ENCODE measurements at places on chromosomes 11 and 22.

GRCh38 chr11:116373104-116373944, 399.5 kb downstream of the BUD13 start:
- no peak for DNase-seq

DNA sequence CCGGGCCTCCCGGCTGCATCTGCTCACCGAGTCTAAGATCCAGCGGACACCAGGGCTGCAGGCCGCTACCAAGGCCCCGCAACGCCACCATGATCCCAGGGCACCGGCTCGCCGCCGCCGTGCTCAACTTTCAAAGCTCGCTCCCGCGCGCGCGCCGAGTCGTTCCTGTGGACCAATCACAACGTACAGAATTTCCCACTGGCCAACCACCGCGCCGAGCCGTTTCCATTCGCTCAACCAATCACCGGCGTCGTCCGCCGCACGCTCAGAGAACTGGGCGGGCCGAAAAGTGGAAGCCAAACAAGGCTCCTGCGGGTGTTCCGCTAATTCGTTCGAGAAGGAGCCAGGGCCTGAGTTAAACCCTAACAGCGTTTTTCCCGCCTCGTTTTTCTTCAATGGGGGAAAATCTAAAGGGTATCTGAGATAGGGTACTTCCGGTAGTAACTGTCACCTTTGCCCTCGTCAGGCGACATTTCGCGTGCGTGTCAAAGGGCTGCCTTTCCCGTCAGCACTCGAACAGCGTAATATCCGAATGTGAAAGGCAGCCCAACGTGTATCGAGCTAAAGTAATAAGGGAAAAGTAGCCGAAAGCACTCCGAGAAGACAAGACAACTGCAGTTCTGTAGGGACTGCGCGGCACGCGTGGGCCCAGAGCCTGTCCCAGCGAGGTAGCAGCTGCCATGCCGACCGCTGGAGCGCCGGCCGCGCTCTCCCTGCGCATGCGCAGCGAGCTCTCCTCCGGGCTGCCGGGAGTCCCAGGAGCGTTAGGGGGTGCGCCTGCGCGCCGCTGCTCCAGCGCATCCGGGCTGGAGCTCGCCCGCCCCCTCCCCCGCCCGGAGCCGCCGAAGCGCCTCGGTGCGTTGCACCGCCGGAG, at the start of the genes NCAPD3 and VPS26B:
Gene NCAPD3, minus strand, starts transcription at position 132 of the 874 bp plus-strand sequence. Its CDS starts 41 bp downstream, at position 91.
Gene VPS26B, plus strand, starts transcription at position 836 of the 874 bp plus-strand sequence. CDS start 452 bp downstream, outside the sequence.
- DNase-seq, result peak; percentile 94

DNA sequence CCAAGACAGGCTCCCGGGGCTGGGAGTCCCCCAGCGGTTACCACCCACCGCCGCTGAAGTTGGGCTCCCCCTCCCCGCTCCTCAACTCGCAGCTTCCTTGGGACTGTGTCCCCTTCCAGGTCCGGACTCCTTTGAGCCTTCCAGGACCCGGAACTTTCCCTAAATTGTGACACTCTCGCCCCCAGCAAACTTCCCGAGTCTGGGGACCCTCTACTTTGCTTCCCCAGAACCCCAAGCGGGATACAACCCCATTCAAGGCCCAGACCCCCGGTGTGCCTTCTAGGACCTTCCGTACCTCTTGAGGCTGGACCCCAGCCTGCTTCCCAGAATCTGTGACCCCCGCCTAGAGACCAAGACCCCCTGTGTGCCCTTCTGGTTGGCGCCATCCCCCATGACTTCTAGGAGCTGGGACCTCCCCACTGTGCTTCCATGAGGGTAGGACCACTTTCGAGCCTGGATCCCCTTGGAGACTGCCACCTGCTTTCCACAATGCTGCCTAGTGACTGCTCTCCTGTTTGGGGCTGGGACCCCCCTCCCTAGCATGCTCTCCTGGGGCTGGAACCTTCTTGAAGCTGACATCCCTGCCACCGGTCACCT, 587 bp downstream of the MYRF start:
- no peak for DNase-seq

DNA sequence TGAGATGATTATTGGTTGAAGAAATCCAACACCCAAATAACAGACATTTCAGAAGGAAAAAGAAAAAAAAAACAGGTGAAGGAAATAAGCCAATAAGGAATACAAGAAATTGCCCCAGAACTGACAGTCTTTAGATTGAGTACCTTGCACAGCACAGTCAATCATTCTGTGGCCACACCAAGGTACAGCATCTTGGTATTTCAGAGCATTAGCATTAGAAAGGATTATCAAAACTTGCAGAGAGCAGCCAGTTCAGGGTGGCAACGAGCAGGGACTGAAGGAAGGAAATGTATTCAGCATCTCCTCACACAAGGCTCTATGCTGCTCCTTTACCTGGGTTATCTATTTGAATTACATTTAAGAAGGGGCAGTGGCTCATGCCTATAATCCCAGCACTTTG, 2.1 kb downstream of the ADA2 start:
- no peak for DNase-seq

- no peak for DNase-seq
Measured at GRCh38 chr11:86447763-86448480, 73.2 kb downstream of the CCDC81 start.

DNA sequence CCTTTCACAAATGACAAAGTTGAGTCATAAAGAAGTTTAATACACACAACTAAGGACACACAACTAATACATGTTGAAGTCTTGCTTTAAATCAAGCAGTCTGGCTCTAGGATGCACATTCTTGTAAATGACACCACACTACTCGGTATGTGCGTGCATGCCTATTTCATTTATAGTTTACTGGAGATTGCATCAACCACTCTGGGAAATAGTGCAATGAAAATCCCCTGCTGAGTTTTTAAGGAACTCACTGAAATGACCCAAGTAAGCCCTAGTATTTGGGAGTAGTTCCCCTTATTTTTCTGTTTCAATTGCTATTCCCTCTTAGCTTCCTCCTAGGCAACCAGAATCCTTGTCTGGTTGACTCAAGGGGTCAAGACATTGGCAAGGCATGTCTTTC, 160.2 kb upstream of the LARGE1 start:
- DNase-seq, result no peak

DNA sequence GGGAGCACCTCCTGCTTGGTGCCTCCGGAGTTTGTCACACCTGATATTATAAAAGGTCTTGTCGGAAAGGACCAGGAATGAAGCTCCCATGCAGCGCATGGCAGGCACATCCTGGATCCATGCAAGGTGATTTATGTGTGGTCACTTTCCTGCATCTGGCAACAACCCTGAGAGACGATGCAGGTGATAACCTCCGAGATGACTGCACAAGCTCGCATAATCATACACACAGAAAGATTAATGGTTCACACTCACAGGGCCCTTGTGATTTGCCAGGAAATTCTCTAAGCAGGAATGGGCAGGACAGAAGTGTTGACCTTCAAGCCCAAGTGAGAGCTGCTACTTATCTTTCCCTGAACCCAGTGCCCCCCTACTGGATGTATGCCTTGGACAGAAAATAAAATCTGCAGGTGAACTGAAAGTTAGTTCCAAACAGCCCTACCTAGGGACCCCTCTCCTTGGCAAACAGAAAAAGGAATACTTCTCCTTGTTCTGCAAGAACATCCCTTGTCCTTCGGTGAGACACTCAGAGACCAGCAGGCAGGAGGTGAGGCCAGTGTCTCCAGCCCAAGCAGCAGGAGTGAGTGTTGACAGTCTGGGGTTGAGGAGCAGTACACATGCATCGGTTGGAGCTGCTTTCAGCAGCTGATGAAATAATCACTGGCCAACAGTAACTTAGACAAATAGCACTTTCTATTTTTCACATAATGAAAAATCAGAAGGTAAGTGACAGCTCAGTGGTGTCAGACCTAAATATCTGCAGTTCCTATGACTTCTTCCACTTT, 619.4 kb upstream of the B3GAT1 start:
- DNase-seq, result no peak

DNA sequence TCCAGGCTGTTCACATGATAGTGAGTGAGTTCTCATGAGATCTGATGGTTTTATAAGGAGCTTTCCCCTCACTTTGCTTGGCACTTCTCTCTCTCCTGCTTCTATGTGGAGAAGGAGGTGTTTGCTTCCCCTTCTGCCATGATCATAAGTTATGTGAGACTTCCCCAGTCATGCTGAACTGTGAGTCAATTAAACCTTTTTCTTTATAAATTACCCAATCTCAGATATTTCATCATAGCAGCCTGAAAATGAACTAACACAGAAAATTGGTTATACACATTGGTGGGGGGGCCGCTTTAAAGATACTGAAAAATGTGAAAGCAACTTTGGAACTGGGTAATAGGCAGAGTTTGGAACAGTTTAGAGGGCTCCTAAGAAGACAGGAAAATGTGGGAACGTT, 741.1 kb upstream of the LUZP2 start:
- no peak for DNase-seq

GRCh38 chr11:44125598-44125997, 30.1 kb downstream of the EXT2 start:
- DNase-seq, result no peak

GRCh38 chr11:70854201-70854600, 398.2 kb downstream of the SHANK2 start:
- DNase-seq, result no peak

GRCh38 chr11:42494459-42494858, 817.3 kb upstream of the API5 start:
- DNase-seq, result no peak

DNA sequence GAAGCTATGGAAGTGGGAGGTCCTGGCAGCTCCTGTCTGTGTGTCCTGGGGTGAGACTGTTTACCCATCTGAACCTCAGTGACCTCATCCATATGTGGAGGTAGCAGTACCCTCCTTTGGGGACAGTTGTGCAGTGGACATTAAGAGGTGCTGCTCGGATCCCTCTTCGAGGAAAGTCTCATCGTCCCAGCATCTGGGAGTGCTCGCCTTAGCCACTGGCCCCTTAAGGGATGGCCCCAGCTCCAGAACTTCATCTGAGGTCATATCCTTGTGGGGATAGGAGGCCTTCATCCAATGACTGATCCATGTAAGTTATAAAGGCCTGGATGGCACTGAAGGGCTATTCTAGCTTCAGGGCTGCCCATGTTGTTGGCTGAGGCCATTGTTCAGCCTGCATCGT, 538.1 kb downstream of the MIAT start:
- no peak for DNase-seq

- no peak for DNase-seq
Measured at GRCh38 chr11:95500466-95500865, 269.5 kb upstream of the SESN3 start.

GRCh38 chr22:46609724-46610201, 10.4 kb upstream of the GRAMD4 start:
- no peak for DNase-seq

GRCh38 chr22:22159384-22159783, 85.2 kb upstream of the VPREB1 start:
- no peak for DNase-seq

DNA sequence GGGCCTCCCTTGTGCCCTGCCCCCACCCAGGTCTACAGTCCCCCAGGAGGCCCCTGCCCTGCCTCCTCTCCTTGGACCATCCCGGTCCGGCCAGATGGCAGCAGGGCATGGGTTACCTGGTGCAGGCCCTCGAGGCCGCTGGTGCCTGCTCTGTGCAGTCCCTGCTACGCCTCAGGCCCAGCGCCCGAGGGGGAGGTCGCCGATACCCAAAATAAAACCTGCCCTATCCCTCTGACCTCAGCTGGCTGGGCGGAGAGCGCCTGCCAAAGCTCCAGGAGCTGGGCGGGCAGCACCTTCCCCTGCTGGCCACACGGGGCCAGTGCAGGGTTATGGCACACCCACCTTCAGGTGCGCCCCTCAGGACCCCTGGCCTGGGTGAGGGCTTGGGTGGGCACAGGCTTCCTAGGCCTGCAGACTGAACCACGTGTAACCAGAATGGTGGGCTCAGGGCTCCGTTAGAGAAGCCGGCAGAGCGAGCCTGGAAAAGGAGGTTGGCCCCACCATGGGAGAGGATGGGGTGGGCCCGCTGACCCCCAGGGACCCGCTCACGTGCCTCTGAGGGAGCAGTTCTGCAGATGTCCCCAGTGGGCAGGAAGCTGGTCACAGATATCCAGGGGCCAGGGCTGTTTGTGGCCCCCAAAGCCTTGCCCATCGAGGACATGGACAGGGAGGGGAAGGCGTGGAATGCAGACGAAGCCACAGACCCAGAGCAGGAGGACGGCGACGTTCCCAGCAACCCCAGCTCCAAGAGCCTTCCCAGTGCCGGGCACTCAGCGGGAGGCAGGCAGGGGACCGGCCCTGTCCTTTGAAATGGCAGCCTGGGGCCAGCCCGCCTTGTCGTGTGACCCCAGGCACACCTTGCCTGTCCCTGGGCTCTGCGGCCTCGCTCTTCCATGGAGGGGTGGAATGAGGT, 1.7 kb upstream of the TNNT3 start:
- no peak for DNase-seq

GRCh38 chr11:123822599-123822998, 16.4 kb upstream of the OR6M1 start:
- DNase-seq, result no peak

GRCh38 chr11:118047749-118048148, 29.1 kb upstream of the TMPRSS4 start:
- no peak for DNase-seq

GRCh38 chr11:10857459-10857708, 469 bp downstream of the ZBED5 start:
- DNase-seq, result no peak

- no peak for DNase-seq
Measured at GRCh38 chr22:35437049-35437448, 37.1 kb downstream of the MCM5 start.

All from activated CD8-positive, alpha-beta memory T cell treated with anti-CD3 and anti-CD28 coated beads for 1 hour (primary cell).